IMR-90 (cell line): ENCODE measurements at places on chromosomes 6 and 20. TPM values are rescaled to one million over a fixed set of nuclear protein-coding genes. Genes with fewer than 3 reads are reported as not detected.
A peak's percentile ranks its signal among the peaks of the same experiment; 100 is the strongest.

DNA sequence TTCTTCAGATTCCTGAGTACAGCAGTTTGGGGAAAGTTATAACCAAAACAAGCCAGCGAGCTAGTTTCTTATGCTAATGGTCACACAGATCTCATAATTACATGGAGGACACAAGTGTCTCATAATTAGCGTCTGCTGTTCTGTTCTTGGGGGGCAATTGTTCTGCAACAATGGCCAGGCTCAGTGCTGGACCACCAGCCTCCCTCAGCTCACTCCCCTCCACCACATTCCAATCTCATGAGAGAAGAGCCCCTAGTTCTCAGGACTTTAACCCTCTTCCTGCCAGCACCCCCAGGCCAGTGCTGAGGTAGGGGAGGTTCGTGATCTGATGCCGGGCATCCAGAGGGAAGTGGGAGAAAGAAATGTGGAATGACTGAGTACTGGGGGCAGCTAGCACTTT, 20.2 kb upstream of the TOX2 start:
- H3K27ac ChIP-seq, result no peak overlapping the region
- no peak for DNase-seq
- H3K4me1 ChIP-seq, result peaks cover 5% of the 10 kb centered on the region; the same call in 1 of the 2 replicates
- no peaks in the 10 kb centered on the region for H3K36me3 ChIP-seq
- H3K4me3 ChIP-seq, result no peak overlapping the region
- no peaks in the 10 kb centered on the region for H3K27me3 ChIP-seq

DNA sequence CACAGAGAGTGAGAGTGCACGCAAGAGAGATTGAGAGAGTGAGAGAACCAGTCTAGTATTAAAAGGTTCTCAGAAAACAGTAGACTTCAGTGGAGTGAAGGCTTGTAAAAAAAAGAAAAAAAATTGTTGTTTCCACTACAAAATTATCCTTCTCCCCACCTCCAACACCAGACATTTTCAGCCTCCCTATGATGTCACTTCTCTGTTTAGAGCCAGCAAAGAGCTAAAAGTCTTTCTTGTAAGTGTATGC, 77.8 kb downstream of the BACH2 start:
- H3K27me3 ChIP-seq, result no peaks in the 10 kb centered on the region
- H3K36me3 ChIP-seq, result no peaks in the 10 kb centered on the region
- H3K27ac ChIP-seq, result peak overlapping the region; percentile 87
- H3K4me1 ChIP-seq, result peaks cover 19% of the 10 kb centered on the region
- H3K4me3 ChIP-seq, result peak overlapping the region; percentile 29

DNA sequence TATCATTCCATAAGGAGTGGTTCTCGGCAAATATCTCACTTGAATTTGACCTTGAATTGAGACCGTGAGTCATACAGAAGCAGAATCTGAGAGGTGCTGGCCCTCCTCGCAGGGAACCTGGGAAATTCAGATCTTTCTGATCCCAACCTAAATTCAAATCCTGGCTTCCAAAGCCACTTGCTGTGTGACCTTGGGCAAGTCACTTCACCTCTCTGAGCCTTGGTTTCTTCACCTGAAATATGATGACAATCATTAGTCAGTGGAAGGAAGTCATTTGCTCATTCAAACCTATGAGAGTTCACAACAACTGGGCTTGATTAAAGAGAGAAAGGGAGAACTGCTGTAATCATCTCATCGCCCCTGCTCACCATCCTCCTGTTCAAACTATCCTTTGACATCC, 7.2 kb downstream of the BPIFA3 start:
- no peak overlapping the region for H3K27ac ChIP-seq
- H3K36me3 ChIP-seq, result no peaks in the 10 kb centered on the region
- DNase-seq, result no peak

DNA sequence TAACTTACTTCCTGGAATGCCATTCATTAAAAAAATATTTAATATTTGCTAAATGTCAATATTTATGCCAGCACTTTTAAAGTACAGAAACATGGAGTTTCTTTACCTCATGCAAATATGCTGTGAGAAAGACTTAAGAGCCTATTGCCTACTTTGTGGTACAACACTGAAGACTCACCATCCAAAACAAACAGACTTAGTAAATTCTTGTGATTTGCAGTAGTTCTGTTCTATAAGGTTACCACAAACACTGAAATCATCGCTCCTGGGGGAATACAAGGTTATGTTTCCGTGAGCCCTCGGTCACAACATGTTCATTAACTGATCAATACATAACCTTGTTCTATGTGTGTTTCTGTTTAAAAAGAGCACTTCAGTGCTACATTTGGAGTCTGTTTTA, 78.3 kb downstream of the ATG5 start:
- H3K27me3 ChIP-seq, result no peaks in the 10 kb centered on the region
- no peak overlapping the region for H3K27ac ChIP-seq
- H3K4me3 ChIP-seq, result no peak overlapping the region
- H3K4me1 ChIP-seq, result peaks cover 2% of the 10 kb centered on the region; the same call in 1 of the 2 replicates

DNA sequence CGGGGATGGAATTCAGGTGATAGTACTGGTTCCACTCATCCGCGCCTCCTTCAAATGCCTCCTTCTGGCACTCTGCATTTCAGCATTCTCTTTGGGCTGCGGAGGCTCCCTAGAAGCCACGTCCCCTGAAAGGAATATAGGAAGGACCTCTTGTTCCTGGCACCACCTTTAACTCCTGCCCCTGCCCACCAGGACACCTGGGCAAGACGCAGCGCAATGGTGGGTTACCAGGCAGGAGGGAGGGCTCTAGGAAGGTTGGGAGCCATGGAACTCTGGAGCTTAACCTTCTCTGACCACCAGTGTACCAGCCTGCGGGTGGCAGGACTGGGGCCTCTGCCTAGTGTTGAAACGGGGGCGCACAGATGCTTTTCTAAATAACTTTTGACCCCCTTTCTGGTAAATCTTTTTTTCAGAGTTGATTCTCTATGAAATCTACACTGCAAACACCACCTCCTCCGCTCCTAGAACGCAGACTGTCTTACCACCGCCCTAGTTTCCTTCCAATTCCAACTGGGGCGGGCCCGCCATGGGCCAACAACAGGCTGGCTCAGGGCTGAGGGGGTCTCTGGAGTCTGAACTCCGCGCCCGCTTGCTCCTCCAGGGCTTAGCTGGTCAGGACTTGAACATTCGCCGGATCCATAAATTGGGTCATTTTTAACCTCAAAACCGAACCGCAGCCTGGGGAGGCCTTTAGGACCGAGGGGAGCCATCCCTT, 871 bp upstream of the SYNDIG1 start:
- H3K27me3 ChIP-seq, result peaks cover 36% of the 10 kb centered on the region
- no peaks in the 10 kb centered on the region for H3K4me1 ChIP-seq
- no peak for DNase-seq

GRCh38 chr6:37650071-37650481, 47.6 kb downstream of the MDGA1 start:
- H3K36me3 ChIP-seq, result peaks cover 6% of the 10 kb centered on the region; the same call in 1 of the 2 replicates
- DNase-seq, result no peak
- peaks cover 2% of the 10 kb centered on the region for H3K27me3 ChIP-seq

LAMA2 gene
- 12.5 and 13.3 TPM in 2 replicates for total RNA-seq

SLC24A3 gene
- total RNA-seq, result not detected in 2 replicates

GRCh38 chr6:150996968-150997367, 131.5 kb downstream of the MTHFD1L start:
- DNase-seq, result no peak
- no peaks in the 10 kb centered on the region for H3K27me3 ChIP-seq

GRCh38 chr6:20479060-20479459, 55.2 kb upstream of the CDKAL1 start:
- no peaks in the 10 kb centered on the region for H3K4me1 ChIP-seq
- no peak for DNase-seq
- no peaks in the 10 kb centered on the region for H3K27me3 ChIP-seq
- no peak overlapping the region for H3K4me3 ChIP-seq
- peaks cover 20% of the 10 kb centered on the region for H3K36me3 ChIP-seq
- H3K27ac ChIP-seq, result no peak overlapping the region

- no peaks in the 10 kb centered on the region for H3K27me3 ChIP-seq
- no peak for DNase-seq
- peak overlapping the region; percentile 18; the same call in 1 of the 2 replicates for H3K27ac ChIP-seq
- H3K36me3 ChIP-seq, result no peaks in the 10 kb centered on the region
- peaks cover 10% of the 10 kb centered on the region; the same call in 1 of the 2 replicates for H3K4me1 ChIP-seq
These were observed 161.6 kb downstream of the ZDHHC14 start for GRCh38 chr6:157542414-157543160.

DNA sequence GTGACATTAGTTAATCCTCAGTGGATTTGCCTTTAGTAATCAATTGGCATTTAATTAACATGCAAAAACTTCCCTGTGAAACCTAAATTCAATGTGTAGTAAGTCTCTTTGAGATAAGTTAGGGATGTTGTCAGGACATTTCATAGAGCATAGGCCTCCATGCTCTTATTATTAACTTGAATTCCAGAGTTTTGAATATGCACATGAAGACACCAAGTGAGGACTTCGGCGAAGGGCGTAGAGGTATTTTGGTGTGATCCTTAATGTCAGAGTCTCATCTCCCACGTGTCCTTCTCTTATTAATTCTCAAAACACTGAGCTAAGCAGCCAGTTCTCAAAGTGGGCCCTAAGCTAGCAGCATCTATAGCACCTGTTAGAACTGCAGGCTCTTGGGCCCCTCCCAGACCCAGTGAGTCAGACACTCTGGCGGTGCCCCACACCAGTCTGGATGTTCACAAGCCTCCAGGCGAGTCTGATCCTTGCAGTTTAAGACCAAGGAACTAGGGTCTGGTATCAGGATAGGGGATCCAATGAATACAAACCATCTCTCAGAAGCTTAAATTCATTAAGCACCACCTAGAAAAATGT, 292.1 kb downstream of the QKI start:
- peaks cover 5% of the 10 kb centered on the region for H3K27me3 ChIP-seq
- no peaks in the 10 kb centered on the region for H3K36me3 ChIP-seq
- no peak for DNase-seq

DNA sequence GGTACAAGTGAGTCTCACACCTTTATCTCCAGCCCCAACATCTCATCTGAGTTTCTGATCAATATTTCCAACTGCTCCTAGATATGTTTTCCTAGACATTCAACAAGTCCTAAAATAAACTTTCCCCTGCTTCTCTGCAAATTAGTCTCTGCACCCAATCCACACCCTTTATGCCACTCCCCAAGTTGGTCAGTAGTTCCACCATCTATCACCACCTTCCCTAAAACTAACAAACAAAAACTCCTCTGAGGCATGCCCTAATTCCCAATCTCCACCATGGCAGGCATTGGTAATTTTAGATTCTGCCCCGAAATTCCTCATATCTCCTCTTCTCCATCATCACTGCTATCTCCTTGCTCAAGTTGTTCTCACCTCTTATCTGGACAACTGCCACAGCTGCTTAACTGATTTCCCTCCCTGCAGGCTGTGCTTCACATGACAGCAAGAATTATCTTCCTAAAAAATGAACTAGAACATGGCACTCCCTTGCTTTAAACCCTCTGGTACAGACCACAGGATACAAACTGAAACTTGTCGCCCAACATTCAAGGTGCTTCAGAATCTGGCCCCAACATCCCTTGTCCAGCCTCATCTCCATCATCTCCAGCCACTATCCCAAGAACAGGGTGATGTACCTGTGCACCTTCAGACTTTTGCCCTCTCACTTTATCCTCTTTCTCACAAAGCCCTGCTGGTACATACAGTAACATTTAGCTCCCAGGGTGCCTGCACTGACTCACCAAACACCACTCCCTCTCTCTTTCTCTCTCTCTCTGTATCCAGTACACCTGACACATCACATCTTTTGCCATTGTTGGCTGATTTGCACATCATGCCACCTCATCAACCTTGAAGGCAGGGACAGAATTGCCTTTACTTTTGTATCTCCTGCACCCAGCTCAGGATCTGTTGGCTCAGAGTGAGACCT, 55.5 kb downstream of the ZHX3 start:
- peaks cover 3% of the 10 kb centered on the region; the same call in 1 of the 2 replicates for H3K4me1 ChIP-seq
- DNase-seq, result peak; percentile 29

DNA sequence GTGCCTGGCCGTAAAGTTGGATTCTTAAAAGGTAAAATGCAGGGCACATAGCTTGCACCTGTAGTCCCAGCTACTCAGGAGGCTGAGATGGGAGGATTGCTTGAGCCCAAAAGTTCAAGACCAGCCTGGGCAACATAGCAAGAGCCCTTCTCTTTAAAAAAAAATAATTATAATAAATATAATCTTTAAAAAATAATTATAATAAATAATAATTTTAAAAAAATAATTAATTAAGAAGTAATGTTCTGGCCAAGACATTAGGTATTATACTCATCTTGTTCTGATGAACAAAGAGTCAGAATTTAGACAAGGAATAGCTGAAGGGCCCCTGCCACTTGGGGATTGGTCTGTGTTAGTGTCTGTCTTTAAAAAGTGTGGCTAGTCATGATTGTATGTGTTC, 13.9 kb downstream of the ENTPD6 start:
- DNase-seq, result no peak
- H3K4me3 ChIP-seq, result no peak overlapping the region
- no peaks in the 10 kb centered on the region for H3K27me3 ChIP-seq
- H3K27ac ChIP-seq, result no peak overlapping the region

- no peak overlapping the region for H3K27ac ChIP-seq
- no peak for DNase-seq
- H3K4me1 ChIP-seq, result no peaks in the 10 kb centered on the region
- H3K27me3 ChIP-seq, result peaks cover 2% of the 10 kb centered on the region; the same call in 1 of the 2 replicates
These were observed 90.1 kb upstream of the PAK5 start for GRCh38 chr20:9928955-9929354.

GRCh38 chr20:19868441-19868840, 110.4 kb downstream of the RIN2 start:
- no peak overlapping the region for H3K27ac ChIP-seq
- peaks cover 13% of the 10 kb centered on the region for H3K36me3 ChIP-seq
- no peak for DNase-seq
- H3K4me1 ChIP-seq, result peaks cover 6% of the 10 kb centered on the region
- no peaks in the 10 kb centered on the region for H3K27me3 ChIP-seq

DNA sequence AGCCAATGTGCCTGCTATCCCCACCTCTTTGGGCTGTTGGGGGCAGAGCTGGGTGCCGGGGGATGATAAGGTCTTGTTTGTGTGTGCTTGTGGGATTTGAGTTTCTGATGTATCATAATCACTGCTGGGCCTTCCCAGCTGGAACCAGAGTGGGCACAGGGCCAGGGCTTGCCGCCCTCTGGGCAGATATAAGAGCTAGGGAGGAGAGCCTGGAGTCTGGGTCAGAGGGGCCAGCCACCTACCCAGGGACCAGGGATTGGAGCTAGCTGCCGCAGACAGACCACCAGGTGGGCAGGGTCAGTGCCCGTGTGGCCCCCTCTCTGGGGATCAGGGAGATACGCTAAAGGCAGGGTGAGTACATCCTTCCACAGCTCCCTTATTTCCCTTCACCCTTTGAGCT, 3.1 kb upstream of the TLDC2 start:
- H3K36me3 ChIP-seq, result no peaks in the 10 kb centered on the region
- no peak overlapping the region for H3K27ac ChIP-seq
- H3K4me1 ChIP-seq, result no peaks in the 10 kb centered on the region
- DNase-seq, result no peak
- no peaks in the 10 kb centered on the region; the same call in 1 of the 2 replicates for H3K27me3 ChIP-seq
- H3K4me3 ChIP-seq, result no peak overlapping the region

- DNase-seq, result no peak
- no peaks in the 10 kb centered on the region for H3K27me3 ChIP-seq
- H3K36me3 ChIP-seq, result no peaks in the 10 kb centered on the region
These were observed 979.8 kb upstream of the GJE1 start for GRCh38 chr6:141152951-141153350.
